ENCODE measurements at places on chromosomes 4 and X.

DNA sequence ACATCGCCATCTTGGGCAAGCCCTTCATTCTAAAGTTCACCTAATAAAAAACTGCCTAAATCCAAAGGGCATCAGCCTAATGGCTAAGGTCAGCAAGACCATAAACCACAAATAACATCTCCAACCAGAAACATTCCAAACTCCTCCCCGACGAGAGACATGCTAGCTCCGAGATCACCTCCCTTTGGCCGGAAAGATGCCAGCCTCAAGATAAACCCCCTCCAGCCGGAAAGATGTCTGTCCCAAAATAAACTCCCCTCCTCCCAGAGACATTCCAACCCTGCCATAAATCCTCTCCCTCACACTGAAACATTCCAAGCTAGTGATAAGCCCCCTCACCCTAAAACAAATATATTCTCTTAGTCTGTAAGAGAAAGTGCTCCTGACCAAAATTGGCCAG lies 13.3 kb upstream of the DYNLT3 start:
- no peak for DNase-seq

- DNase-seq, result no peak
Observed at GRCh38 chr4:156628858-156629257, 342.7 kb downstream of the PDGFC start.

GRCh38 chrX:111123606-111124179 lies 27.7 kb downstream of the PAK3 start:
- DNase-seq, result no peak

GRCh38 chr4:150593996-150594395 lies 12.0 kb downstream of the MAB21L2 start:
- no peak for DNase-seq

- no peak for DNase-seq
Observed at GRCh38 chr4:58465031-58465430, 1354.8 kb upstream of the IGFBP7 start.

GRCh38 chr4:168656055-168656660 lies 159.3 kb downstream of the PALLD start:
- DNase-seq, result no peak

DNA sequence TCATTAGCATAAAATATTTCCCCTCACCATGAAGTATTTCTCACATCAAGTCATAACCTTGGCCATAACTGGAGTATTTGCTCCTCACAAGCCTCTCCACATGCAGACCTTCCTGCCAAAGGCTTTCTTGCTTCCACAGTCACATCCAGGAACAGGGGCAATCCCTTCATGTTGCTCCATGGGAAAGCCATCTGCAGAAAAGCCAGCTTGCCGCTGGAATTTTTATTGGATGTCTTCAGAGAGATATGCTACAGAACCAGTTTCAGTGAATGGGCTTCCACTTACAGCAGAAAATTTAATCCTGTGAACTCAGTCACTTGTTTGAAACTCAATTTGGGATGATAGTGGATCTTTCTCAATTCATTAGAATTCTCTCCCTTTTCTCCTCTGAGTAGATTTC lies 3.2 kb upstream of the CDKN2AIP start:
- no peak for DNase-seq

GRCh38 chr4:81919223-81919622 lies 447.5 kb upstream of the RASGEF1B start:
- DNase-seq, result no peak

DNA sequence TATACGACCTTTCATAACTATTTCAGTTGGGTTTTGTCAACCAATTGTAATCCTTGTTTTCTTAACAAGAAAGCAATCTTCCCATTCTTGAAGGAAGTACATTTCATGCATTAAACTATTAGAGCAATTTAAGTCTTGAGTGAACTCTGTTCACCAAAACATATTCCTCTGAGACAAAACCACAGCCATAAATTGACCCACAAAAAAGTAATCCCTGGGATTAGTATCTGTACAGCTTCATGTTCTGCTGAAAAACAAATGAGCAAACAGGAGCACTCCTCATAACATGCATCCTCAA lies 207.0 kb upstream of the PDE5A start:
- no peak for DNase-seq

GRCh38 chr4:83618431-83618830 lies 82.5 kb downstream of the GPAT3 start:
- DNase-seq, result no peak

GRCh38 chrX:150936556-150936955 lies 38.1 kb upstream of the CD99L2 start:
- no peak for DNase-seq

- no peak for DNase-seq
Observed at GRCh38 chrX:42531441-42531840, 246.5 kb downstream of the PPP1R2C start.

DNA sequence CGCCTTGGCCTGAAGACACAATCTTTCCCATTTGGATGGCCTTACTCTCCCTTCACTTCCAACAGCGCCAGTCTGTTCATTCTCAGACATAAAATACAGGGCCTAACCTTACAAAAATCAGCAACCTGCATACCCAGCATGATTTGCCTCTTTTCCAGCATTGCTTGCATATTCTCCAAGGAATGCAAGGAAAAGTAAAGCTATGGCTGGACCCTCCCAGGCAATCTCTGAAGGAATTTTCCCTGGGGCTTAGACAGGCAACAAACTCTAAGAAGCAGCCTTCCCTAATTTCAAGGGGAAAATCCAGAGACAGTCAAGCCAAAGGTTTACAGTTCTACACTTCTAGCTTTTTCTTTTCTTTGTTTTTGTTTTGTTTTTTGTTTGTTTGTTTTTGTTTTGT lies 3.6 kb downstream of the DCTD start:
- DNase-seq, result no peak

- DNase-seq, result no peak
Observed at GRCh38 chrX:118855681-118856310, 32.2 kb downstream of the ZCCHC12 start.

- DNase-seq, result no peak
Observed at GRCh38 chr4:88802138-88802537, 104.5 kb upstream of the NAP1L5 start.

GRCh38 chr4:35644591-35644990 lies 599.7 kb downstream of the ARAP2 start:
- no peak for DNase-seq

GRCh38 chrX:3548765-3549391 lies 164.6 kb downstream of the PRKX start:
- DNase-seq, result no peak

DNA sequence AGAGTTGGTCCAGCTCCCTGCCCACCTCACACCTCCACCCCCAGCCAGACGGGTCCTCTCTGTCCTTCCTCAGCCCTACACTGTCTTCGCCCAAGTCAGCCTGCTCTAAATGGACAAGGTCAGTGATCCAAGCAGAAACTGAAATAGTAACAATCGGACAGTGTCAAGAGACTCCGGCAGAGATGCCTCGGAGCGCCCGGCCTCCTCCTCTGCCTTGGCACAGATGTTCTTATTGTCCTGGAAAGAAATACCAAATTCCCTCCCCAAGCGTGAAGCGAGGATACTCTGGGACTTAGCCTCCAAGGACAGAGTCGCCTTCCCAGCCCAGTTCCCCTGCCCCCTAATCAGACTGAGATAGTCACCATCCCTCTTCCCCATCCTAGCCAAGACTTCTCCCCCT lies 28.5 kb downstream of the UTP14A start:
- no peak for DNase-seq

- DNase-seq, result peak; percentile 100
Observed at GRCh38 chrX:1452516-1453394, at the start of gene ASMTL. TSS of gene ASMTL (minus strand) at chrX:1452909. CDS start at chrX:1452840, 69 bp downstream.

DNA sequence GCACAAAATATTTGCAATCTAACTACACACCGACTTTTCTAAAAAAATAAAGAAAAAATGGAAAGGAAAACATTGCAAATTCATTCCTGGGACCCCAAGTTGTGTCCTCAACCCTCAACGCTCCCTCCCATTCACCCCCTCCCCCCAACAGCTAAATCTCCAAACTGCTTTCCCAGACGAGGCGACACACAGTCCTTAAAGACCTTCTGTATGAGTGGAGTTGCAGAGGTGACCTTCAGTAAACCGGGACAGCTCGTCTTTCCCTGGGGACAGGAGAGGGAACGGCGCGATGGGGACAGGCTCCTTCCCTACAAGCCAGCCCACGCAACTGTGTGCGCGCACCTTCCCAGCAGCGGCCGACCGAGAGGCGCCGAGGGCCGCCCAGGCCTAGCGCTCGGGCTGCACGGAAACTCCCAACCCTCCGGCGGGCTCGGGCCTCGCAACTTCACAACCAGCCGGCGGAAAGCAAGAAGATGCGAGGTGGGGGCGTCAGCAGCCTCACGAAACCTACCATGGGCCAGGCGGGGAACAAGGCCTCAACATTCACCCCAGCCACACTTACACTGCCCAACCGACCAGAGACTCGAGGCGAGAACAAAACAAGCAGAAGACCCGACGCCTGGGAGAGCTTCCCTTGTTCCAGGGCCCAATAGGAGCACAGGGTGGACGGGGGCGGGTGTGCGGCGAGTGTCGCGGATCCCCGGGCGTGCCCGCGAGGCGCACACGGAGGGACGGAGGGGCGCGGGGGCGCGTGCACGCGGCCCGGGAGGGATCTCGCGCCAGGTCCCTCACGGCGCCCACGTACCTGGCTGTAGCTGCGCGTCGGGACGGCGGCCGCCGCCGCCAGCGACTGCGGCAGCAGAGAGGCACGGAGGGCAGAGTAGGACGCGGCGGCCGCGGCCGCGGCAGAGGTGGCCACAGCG lies 763 bp downstream of the GRSF1 start:
- peak; percentile 66 for DNase-seq

- no peak for DNase-seq
Observed at GRCh38 chr4:138297743-138298405, 55.7 kb upstream of the SLC7A11 start.

Data from mesothelial cell of epicardium (in vitro differentiated cells).